ENCODE measurements at places on chromosomes 3 and 15. TPM values are rescaled to one million over a fixed set of nuclear protein-coding genes. Genes with fewer than 3 reads are reported as not detected.

The ADGRG7 gene
- total RNA-seq, result 0.30 TPM

The APBA2 gene
- 42.1 TPM for total RNA-seq

The KBTBD13 gene
- total RNA-seq, result not detected

The CASR gene
- total RNA-seq, result not detected

The LRTM1 gene
- total RNA-seq, result not detected

The CCDC13 gene
- total RNA-seq, result 0.14 TPM

The GLDN gene
- under 0.01 TPM for total RNA-seq

The GPR160 gene
- total RNA-seq, result not detected

The CYP11A1 gene
- under 0.01 TPM for total RNA-seq

The ECT2 gene
- 41.6 TPM for total RNA-seq

The GOLGA8H gene
- total RNA-seq, result not detected

The CGNL1 gene
- total RNA-seq, result 1.2 TPM

The RETNLB gene
- not detected for total RNA-seq

The ITIH1 gene
- total RNA-seq, result not detected

The CP gene
- not detected for total RNA-seq

The TMEM44 gene
- total RNA-seq, result 17.2 TPM

The DUOXA2 gene
- total RNA-seq, result not detected

The CCR9 gene
- total RNA-seq, result not detected

The BTBD1 gene
- total RNA-seq, result 125 TPM

The SAMMSON gene
- not detected for total RNA-seq

The SLC12A1 gene
- total RNA-seq, result not detected

The SPTSSB gene
- not detected for total RNA-seq

The CYP1A1 gene
- not detected for total RNA-seq

The HGD gene
- total RNA-seq, result 3.0 TPM

The SPINK8 gene
- total RNA-seq, result not detected

The SCN11A gene
- total RNA-seq, result not detected

The ABHD5 gene
- 23.3 TPM for total RNA-seq

The AAGAB gene
- 70.5 TPM for total RNA-seq

The P2RY1 gene
- total RNA-seq, result 0.59 TPM

The MRPL47 gene
- 29.1 TPM for total RNA-seq

The CCR5 gene
- not detected for total RNA-seq

The MORC1 gene
- total RNA-seq, result not detected

The EFHB gene
- total RNA-seq, result 0.42 TPM

The RTP3 gene
- total RNA-seq, result not detected

The LAMB2 gene
- total RNA-seq, result 896 TPM

The STRIT1 gene
- total RNA-seq, result not detected

The FETUB gene
- not detected for total RNA-seq

The TMEM207 gene
- not detected for total RNA-seq

The SLCO3A1 gene
- total RNA-seq, result 0.30 TPM

Data from smooth muscle cell of the umbilical artery (primary cell).